ENCODE measurements at places on chromosomes 16 and 17. TPM values are rescaled to one million over a fixed set of nuclear protein-coding genes. Genes with fewer than 3 reads are reported as not detected.

Gene SLFN12L
- 0.32 TPM for total RNA-seq

Gene MT1E
- total RNA-seq, result 425 TPM

Gene VAMP2
- 96.0 TPM for total RNA-seq

GRCh38 chr17:80456465-80457235 lies 19.8 kb downstream of the NPTX1 start:
- no peak for DNase-seq

DNA sequence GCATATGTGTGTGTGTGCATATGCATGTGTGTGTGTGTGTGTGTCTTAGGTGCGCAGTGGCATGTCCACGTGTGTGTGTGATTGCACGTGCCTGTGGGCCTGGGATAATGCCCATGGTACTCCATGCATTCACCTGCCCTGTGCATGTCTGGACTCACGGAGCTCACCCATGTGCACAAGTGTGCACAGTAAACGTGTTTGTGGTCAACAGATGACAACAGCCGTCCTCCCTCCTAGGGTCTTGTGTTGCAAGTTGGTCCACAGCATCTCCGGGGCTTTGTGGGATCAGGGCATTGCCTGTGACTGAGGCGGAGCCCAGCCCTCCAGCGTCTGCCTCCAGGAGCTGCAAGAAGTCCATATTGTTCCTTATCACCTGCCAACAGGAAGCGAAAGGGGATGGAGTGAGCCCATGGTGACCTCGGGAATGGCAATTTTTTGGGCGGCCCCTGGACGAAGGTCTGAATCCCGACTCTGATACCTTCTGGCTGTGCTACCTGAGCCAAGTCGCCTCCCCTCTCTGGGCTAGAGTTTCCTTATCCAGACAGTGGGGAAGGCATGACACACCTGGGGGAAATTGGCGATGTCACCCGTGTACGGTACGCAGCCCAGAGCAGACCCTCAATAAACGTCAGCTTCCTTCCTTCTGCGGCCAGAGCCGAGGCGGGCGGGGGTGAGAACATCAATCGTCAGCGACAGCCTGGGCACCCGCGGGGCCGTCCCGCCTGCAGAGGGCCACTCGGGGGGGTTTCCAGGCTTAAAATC lies 47.6 kb downstream of the IL21R start:
- no peak for DNase-seq

DNA sequence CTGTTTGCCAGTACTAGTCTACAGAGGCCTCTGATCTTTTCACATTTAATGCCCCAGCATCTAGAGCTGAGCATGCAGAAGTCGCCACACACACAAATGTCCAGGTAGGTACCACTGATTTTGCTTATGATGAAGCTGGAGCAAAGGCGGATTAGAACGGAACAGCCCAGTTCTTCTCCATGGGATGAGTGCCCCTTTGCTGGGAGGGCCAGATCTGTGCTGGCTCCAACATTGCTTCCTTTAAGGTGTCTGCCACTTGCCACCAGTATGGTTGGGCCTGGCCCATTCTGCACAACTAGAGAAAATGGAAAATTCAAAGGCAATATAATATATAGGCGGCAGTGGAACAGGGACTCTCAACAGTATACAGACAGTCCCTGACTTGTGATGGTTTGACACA lies 2.2 kb upstream of the MNT start:
- no peak for DNase-seq

DNA sequence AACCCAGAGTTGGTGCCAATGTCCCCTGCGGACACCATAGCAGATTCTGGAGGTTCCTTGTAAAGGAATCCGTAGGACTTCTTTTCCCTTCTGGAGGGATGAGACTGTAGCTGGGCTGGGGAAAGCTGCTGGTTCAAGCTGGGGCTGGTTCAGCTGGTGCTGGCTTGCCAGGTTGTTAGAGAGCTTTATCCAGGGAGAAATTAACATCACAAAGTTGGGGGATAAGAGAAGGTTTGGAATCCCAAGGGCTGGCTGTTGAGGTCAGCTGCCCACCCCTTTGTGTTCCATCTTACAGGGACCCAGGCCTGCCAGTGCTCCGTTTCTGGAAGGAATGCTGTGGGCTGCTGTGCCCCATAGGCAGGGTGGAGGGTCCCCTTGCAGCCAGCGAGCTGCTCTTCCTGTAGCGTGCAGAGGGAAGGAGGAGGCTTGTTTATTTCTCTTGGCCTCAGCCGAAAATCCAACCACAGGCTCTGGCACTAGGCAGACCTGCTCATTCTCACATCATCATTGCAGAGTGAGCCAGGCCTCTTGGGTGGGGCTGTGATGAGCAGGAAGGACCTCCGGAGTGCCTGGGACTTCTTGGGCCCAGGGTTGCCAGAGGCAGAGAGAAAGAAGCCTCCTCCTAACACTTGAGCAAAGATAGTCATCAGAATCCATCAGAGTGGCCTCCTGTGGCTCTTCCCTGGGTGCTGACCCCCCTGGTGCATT lies 251.1 kb downstream of the SEC14L1 start:
- DNase-seq, result no peak

DNA sequence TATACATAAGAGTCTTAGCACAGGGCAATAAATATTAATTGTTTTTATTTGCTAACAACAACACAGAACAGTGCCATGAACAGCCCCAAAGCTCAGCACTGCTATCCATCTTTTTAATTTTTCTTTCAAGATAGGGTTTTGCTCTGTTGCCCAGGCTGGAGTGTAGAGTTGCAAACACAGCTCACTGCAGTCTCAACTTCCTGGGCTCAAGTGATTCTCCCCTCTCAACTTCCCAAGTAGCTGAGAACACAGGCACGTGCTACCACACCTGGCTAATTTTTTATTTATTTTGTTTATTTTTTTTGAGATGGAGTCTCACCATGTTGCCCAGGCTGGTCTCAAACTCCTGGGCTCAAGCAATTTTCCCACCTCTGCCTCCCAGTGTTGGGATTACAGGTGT lies 47.6 kb upstream of the AKAP1 start:
- DNase-seq, result no peak

DNA sequence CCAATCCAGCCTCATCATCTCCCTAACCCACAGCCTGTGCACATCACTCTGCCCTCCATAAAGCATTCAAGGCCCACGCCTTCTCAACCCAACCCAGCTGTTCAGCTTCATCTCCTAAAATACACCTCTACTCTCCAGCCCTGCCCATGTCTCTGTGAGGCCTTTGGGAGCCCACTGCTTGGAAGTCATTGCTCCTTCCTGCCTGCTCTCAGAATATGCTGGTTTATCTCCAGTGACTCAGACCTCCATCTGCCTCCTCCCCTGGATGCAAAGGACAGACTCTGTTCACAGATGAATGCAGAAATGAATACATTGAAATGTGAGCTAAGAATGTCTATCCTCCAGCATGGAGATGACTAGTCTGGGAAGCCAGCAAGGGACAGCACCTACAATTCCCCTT lies 19.0 kb downstream of the KCNG4 start:
- DNase-seq, result no peak

- DNase-seq, result no peak
Observed at GRCh38 chr16:87045466-87046216, 271.6 kb downstream of the C16orf95 start.

DNA sequence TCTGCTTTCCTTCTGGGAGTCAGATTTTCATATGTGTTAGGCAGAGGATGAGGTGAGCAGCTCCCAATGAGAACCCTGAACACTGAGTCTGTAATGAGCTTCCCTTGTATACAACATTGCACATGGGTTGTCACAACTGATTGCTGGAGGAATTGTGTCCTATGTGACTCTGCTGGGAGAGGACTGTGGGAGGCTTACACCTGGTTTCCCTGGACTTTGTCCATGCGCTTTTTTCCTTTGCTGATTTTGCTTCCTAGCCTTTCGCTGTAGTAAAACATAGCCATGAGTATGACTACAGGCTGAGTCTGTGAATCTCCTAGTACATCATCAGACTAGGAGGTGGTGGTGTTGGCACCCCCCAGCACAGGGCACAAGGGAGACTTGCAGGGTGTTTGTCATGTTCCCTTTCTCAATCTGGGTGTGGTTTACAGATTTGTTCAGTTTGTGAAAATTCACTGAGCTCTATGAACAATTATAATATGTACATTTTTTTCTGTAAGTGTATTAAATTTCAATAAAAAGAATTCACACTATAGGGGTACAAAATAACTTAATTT lies 1.7 kb upstream of the PLK1 start:
- no peak for DNase-seq

DNA sequence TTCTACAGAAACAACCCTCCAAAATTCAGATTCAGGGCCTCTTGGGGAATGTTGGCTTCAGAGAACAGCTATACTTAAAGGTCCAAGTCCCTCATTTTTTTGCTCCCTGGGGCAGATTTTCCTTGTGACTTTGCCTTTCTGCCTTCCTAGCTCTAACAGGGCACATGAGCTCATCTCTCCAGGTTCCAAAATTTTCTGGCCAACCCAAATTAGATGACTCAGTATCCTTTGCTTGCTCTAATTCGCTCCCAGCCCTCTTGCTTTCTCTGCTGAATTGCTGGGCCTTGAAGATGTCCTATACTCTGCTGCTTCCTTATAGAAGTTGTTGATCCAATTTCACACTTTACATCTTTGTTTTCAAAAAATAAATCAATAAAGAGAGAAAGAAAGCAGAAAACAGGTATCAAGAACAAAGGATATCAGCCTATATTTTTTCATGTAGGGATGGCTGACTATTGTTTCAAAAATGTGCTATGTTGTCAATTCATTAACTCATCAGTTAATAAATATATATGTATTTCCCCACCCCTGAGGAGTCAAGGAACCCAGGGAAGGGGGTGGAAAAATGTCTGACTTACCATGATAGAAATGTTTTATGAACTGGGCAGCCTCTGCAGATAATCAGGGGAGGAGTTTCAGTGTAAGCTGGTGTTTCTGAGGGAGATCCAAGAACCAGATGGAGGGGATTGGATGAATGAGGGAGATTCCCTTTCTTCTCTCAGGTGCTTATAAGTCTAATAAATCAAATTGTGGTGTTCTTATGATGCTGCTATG lies 1.0 kb upstream of the KRTAP4-2 start:
- DNase-seq, result no peak

Data from adrenal gland (tissue), 19 donors.